ENCODE measurements at places on chromosomes 1 and 21.

- DNase-seq, result no peak
Observed at GRCh38 chr1:68470388-68470970, 20.7 kb upstream of the RPE65 start.

GRCh38 chr1:230120289-230120920 lies 53.4 kb downstream of the GALNT2 start:
- DNase-seq, result no peak

GRCh38 chr1:14598007-14598497 lies 433 bp upstream of the KAZN start:
- peak; percentile 19 for DNase-seq

- DNase-seq, result no peak
Observed at GRCh38 chr1:101005183-101005582, 20.4 kb downstream of the DPH5 start.

DNA sequence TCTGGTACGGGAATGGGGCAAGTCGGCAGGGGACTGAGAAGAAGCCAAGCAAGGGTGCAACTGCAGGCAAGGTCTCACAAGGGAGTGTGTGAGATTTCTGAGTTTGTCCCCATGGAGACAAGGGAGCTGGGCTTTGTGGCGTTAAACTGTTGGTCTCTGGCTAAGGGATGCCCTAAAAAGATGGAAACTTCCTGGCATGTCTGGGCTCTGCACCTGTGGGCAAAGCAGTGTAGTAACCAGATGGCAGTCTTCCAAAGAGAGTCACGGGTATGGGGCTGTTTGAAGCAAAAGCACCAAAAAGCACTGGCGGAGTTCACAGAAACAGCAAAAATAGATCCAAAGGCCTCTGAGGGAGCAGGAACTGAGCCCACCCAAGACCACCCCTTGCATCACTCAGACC lies 104.8 kb upstream of the SLC44A3 start:
- no peak for DNase-seq

DNA sequence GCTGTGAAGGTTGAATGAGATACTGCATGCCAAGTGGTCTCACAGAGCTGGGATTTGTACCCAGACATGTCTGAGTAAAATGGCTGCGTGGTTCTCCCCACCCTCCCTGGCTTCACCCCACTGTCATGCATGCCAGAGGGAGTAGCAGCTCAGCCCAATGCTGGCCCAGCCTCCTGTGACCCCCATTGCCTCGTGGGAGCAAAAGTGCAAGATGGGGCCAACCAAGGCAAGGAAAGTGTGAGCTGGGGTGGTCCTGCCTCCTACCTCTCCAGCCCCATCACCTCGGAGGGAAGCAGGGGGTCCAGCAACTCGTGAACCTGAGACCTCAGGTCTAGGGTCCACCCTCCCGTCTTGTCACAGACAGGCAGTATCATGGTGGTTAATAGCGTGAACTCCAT lies 209.8 kb upstream of the GRIK3 start:
- DNase-seq, result no peak

DNA sequence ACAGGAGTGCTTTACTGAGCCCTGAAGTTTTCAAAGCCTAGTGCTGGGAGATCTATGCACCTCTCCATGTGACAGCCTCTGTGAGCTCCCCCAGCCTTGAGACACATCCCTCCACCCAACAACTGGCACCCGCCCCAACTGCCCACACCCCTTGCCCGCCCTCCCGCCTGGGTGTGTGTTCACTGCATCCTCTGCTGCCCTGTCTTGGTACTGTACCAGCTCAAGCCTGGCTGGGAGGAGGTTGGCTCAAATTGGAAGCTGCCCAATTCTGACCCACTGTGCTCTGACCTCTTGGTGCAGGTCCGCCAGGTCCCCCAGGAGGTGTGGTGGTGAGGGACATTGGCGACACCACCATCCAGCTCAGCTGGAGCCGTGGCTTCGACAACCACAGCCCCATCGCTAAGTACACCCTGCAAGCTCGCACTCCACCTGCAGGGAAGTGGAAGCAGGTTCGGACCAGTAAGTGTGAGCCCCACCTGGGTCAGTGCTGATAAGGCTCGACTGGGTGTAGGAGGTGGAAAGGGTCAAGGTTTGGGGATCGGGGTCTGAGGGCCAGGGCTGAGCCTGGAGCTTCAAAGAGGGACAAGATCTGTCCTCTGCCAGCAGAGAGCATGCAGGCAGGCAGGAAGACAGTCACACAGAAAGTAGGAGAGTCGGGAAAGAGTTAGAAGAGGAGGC lies 18.0 kb downstream of the TMEM81 start:
- no peak for DNase-seq

GRCh38 chr1:7991504-7992440 lies 30.3 kb downstream of the PARK7 start:
- DNase-seq, result no peak

GRCh38 chr21:31034378-31034777 lies 3.9 kb downstream of the KRTAP19-8 start:
- DNase-seq, result no peak

DNA sequence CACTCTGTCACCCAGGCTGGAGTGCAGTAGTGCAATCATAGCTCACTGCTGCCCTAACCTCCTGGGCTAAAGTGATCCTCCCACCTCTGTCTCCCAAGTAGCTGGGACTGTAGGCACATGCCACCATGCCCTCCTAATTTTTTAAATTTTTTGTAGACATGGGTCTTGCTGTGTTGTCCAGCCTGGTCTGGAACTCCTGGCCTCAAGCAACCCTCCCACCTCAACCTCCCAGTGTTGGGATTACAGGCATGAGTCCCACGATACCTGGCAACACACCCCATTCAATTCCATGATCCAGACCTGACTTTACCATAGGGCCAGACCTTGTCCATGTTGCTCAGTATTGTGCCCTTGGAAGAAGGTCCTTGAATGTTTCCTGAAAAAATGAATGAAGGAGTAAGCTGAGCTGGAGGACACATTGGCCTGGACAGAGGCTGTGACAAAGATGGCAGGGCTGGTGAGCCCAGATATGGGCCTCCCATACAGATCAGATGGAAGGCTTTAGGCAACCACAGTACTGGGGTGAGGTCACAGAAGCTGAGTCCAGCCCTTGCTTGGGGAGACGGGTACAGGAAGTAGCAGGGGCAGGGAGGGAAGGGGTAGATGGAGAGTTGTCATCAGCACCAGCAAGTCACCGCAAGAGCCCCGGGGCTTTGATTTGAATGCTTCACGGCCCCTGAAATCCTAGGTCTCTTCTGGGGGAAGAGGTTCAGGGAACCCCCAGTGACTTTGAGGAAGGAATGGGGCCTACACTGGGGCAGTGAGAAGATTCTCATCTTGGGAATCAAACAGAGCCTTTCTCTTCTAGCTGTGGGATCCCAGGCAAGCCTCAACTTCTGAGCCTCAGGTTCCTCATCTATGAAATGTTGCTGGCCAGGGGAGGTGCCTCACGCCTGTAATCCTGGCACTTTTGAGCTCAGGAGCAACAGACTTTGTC lies 40.1 kb upstream of the DMBX1 start:
- no peak for DNase-seq

DNA sequence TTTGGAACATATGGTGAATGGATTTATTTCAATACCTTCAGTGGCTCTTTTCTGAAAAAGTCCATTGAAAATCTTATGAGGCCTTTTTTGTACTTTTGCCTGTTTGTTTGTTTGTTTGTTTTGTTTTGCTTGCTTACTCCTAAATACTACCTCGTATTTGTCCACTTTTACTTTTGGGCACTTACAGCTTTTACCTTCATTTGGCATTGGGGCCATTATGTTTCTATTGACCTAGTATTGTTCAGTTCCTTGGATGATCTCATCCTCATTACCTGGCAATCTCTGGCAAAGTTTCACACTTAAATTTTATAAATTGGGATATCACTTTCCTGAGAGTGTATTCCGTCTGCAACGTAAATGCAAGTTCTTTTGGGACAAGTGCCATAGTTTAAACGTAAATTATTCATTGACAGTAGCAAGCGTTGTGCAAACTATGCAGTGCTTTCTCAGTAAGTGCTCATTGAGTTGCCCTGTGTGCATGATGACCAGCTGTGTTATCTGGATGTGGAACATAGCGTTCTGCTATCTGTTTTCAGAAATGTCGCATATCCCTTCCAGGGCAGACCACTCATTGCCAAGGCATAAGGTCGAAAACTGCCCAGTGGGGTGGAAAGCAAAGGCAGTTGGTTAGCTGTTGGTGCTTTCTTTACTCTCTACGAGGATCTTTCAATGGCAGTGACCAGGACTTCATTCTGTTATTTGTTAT lies 51.1 kb downstream of the LRRC8D start:
- DNase-seq, result no peak

DNA sequence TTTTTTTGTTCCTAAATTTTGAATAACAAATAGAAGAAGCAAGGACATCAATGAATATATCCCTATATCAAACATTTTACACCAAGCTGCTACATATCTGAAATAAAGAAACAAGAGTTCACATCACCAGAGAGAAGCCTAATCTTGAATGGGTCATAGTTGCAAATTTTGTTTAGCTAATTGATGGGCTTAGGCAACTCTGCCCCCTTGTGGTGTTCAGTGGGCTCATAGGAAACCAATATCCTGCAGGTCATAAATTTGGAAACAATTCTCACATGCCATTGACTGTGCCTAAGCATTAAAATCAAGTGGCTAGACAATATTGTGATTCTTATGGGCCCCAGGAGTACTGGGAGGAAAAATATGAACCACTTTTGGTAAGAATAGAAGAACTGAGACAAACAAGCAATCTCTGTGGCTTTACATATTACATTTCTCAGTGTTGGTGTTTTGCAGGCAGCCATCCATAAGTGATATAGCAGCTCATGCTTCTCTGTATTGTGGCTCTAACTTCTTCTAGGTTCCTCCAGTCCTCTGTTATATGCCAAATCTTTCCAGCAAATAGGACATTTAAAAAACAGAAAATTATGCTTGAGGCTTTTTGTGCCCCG lies 1262.8 kb upstream of the PRMT6 start:
- DNase-seq, result peak; percentile 50

- DNase-seq, result peak; percentile 20
Observed at GRCh38 chr1:212873518-212873917, 15.4 kb downstream of the FLVCR1 start.

GRCh38 chr1:194062962-194063361 lies 876.5 kb upstream of the B3GALT2 start:
- no peak for DNase-seq

Data from GM20000 (cell line).